ENCODE measurements at places on chromosomes 7 and 10.

DNA sequence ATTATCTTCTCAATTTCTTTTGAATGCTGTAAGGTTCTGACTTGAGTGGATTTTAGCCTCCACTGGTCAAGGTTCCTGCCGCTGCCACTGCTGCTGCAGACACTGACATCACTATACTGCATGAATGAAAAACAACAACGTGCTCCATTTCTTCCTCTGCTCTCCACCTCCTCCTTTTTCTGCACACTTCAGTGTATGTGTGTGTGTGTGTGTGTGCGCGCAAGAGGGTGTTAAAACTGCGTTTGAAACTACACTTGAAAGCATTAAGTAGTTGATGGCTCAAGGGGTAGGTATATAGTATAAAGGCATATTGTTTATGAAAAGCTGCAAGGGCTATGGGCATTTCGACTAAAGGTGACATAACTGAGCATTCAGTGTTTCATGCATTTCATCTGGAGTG is 3.5 kb downstream of the GLCCI1 start:
- no peak for DNase-seq

GRCh38 chr10:131221632-131222277 is 89.8 kb downstream of the TCERG1L start:
- no peak for DNase-seq

GRCh38 chr7:129865093-129865924 is 87.5 kb downstream of the UBE2H start:
- no peak for DNase-seq

DNA sequence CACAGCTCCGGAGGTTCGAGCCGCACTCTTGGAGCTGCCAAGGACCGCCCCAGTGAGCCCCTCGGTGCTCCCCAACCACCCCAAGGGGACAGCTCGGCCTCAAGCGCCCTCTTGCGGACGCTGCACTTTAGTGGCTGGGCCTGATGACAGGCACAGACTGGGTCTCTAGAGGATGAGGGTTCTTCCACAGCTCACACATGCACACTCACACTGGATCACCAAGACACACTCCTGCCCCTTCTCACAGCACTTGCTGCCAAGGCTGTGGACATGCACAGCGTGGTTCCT is 2.1 kb downstream of the RET start:
- DNase-seq, result no peak

GRCh38 chr10:30782537-30783461 is 153.2 kb upstream of the LYZL2 start:
- peak; percentile 51 for DNase-seq

GRCh38 chr7:99843808-99844207 is 16.0 kb downstream of the CYP3A43 start:
- no peak for DNase-seq

GRCh38 chr10:117997673-117998072 is 49.1 kb downstream of the RAB11FIP2 start:
- DNase-seq, result no peak

GRCh38 chr7:41788556-41788955 is 85.7 kb upstream of the INHBA start:
- DNase-seq, result no peak

DNA sequence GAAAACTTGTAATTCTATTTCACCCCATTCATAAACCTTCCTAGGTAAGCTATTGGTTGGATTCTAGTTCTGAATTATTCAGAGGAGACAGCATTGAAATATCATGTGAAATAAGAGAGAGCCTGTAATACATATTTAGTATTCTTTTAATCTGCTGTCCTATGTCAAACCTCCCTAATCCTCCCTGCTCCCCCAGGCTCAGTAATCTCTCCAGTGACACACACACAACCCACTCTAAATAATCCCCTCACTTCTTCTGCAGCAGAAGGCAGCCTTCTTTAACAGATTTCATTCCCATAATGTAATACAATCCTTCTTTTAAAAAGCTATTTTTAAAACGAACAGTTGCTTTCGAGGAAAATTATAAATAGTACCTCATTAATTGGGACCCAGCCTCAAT is 639.7 kb upstream of the AUTS2 start:
- no peak for DNase-seq

DNA sequence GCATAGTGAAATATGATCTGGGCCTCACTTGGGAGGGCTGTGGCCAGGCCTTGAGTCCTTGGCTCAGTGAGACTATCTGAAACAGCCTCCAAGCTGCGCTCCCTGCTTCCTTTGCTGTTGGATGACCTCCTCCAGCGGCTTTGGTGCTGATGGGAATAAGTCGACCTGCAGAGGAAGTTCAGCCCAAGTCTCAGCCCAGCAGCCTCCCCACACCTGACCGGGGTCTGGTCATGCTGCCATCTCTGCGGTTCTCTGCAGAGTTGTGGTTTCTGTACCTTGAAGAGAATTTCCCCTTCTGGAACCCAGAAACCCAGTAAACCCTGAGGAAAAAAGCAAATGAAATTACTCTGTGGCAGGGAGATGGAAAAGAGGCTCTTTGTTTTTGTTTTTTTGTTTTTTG is 4.6 kb upstream of the RBAK start:
- DNase-seq, result no peak

DNA sequence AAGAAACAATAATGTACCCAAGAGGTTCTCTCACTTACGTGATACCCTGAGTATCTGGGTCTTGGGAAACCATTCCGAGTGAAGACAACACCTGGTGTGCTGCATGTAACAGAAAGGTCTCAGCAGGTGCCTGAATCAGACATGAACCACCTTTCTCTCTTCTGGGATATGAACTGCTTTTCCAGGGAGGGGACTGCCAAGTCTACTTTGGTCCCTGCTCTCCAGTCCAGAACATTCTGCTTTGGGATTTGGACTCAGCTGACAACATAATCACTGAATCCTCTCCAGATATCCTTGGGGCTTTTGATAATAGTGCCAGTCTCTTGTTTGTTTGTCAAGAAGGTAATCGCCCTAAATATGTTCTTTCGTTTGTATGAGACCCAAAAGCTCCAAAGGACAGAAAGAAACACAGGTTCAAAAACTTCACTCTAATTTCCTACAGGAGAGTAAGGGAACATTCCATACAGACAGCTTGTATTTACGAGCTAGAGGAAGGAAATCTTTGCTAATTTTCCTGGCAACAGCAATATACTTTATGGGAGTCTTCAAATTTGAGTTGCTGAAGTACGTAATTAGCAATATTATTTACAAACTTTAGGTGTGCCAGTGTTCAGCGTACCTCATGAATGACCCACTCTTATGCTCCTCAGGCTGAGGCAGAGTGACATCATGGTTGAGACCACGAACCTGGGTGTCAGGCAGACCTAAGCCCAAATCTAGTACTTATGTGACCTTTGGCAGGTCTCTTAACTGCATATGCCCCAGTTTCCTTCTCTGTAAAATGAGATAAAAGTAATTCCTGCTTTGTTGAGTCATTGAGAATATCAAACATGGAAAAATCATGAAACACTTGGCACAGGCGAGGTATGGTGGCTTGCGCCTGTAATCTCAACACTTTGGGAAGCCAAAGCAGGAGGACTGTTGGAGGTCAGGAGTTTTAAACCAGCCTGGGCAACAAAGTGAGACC is 5.4 kb downstream of the ABLIM1 start:
- DNase-seq, result no peak
